ENCODE measurements at places on chromosomes 2 and 18.

DNA sequence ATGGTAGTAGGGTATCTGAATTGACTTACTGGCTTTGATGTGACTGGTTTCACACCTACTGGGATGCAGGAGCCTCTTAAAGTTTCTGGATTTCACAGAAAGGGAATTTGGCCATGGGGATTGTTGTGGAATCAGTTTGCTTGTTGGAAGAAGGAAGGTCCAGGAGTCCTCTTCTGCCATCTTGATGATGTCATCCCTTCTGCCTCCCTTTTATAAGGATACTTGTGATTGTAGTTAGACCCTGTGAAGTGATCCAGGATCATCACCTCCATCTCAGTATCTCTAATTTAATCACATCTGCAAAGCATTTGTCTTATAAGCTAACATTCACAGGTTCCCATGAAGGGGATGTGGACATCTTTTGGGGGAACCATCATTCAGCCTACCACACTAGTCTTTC lies 79.5 kb downstream of the CCDC138 start:
- DNase-seq, result no peak

DNA sequence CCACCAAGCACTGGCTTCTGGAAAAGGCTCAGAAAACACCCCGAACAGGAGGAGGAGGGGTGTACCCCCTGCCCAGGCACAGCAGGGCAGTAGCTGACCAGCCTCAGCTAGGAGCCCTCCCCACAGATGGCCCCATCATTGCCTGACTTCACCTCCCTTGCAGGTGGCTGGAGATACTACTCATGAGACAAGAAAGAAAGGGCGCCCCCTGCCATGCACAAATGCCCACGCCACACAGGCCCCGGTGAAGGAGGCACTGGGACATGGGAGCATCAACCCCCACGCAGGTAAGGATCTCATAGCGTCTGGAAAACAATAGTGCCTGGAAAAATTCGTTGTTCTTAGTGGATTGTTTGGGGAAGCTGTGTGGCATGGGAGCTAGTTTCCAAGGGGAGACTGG lies 240.6 kb downstream of the TFCP2L1 start:
- no peak for DNase-seq

- no peak for DNase-seq
Measured at GRCh38 chr2:27237341-27237945, 20.3 kb downstream of the CAD start.

DNA sequence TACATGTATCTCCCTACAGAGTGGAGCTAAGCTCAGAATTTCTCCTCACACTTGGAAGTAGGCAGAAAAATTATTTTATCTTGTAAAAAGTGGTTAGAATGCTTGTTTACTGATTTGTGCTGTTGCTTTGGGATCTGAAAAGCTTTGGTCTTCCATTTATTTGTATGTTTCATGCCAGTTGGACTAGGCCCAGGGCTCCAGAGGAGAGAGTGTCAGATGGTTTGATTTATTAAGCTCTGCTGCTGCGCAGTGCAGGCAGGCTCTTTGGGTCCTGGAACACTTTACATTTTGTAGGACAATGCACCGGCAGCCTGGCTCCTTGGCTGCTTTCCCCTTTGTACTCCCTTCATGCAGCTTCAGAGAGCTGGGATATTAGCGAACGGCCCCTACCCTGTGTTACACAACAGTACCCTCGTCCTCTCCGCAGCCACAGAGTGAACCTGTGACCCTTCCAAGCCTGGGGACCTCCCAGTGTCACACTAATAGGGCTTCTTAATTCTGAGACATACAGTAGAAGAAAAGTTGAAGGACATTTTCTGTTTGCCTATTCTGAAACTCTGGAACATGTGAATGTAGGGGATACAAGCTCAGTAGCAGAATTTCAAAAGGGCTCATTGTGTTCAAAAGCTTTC lies 56.7 kb upstream of the EML6 start:
- no peak for DNase-seq
